ENCODE measurements at places on chromosomes 4 and X. TPM values are rescaled to one million over a fixed set of nuclear protein-coding genes. Genes with fewer than 3 reads are reported as not detected.

GRCh38 chr4:151012376-151012775 is 2.7 kb downstream of the LRBA start:
- DNase-seq = no peak

FANCB gene
- total RNA-seq = 1.5 TPM

DNA sequence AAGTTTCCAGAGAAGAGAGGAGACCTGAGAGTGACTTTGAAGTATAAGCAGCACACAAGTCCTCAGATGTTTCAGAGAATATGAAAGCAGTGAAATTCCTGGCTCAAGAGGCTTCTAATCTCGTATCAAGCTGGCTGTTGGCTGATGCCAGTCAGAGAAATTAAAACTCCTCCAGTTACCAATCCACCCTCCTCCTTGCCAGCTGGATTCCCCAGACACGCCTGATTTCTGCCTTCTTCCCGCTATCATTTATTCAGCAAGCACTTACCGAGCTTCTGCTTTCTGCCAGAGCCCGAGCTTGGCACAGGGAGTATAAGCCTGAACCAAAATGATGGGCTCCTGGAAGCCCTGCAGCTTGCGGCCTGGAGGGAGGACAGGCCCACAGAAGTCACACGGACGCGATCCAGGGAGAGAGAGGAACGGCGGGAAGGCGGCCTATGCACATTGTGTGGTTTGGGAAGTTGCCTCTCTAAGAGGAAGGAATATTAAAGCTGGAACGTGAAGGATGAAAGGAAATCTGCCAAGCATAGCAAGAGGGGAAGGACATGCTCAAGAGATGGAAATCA is 102.4 kb upstream of the TBL1X start:
- DNase-seq = no peak

GRCh38 chr4:61473306-61473705 is 273.2 kb downstream of the ADGRL3 start:
- DNase-seq = no peak

- no peak for DNase-seq
Measured at GRCh38 chr4:37748485-37748884, 62.3 kb upstream of the RELL1 start.

GRCh38 chr4:7803371-7803770 is 136.3 kb downstream of the AFAP1 start:
- no peak for DNase-seq

GRCh38 chr4:142933207-142933606 is 87.1 kb upstream of the INPP4B start:
- no peak for DNase-seq

DNA sequence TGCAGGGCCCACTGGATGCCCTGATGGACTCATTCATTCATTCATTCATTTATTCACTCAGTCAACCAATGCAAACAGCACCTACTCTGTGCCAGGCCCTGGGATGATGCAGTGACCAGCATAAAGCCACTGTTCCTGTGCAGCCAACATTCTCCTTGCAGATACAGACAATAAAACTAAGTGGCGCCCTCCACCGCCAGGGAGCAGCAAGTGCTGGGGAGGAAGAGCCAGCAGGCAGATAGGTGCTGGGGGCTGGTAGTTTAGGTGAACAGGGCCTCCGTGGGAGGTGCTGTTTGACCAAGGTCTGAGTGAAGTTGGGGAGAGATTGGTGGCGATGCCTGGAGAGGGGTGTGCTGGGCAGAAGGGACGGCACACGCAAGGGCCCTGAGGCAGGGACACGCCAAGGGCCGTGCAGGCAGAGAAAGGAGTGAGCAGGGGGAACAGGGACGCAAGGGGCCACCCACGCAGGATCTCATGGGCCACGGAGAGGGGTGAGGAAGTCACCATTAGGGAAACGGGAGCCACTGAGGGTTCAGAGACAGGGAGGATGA is 65.5 kb downstream of the WFS1 start:
- no peak for DNase-seq

DNA sequence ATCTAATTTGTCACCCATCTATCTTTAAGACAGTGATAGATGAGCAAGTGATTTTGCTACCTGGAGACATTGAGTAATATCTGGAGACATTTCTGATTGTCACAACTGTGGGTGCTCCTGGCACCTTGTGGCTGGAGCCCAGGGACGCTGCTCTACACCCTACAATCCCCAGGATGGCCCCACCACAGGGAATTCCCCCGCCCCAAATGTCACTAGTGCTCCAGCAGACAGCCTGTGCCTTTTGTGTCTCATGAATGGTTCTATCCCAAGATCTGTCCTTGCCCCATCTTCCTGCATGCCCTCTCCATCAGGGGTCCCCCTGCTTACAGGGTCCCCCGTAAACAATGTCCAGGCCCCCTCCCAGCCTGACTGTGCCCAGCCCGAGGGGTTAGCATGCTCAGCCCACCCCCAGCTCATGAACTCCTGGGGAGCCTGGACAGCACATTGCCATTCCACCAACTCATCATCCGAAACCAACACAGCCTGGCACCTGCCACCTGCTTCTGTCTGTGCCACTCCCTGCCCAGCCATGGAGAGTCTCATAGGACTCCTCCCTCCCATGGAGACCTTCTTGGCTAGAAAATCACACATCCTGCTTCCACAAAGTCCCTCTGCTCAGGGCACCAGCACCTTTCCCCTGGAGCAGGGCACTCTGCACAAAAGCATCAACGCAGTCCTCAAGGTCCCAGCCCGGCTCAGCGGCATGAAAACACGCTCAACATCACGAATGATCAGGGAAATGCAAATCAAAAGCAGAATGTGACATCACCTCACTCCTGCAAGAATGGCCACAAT is 5.7 kb downstream of the P2RY8 start:
- DNase-seq = no peak

GRCh38 chr4:38153387-38153760 is 193.2 kb downstream of the PTTG2 start:
- no peak for DNase-seq

GCNA gene
- 2.5 TPM for total RNA-seq

All from glomerular endothelial cell (primary cell).